ENCODE measurements at places on chromosomes 7 and 10.
A peak's percentile ranks its signal among the peaks of the same experiment; 100 is the strongest.

GRCh38 chr7:106313966-106314365, 29.2 kb upstream of the NAMPT start:
- no peak for DNase-seq

DNA sequence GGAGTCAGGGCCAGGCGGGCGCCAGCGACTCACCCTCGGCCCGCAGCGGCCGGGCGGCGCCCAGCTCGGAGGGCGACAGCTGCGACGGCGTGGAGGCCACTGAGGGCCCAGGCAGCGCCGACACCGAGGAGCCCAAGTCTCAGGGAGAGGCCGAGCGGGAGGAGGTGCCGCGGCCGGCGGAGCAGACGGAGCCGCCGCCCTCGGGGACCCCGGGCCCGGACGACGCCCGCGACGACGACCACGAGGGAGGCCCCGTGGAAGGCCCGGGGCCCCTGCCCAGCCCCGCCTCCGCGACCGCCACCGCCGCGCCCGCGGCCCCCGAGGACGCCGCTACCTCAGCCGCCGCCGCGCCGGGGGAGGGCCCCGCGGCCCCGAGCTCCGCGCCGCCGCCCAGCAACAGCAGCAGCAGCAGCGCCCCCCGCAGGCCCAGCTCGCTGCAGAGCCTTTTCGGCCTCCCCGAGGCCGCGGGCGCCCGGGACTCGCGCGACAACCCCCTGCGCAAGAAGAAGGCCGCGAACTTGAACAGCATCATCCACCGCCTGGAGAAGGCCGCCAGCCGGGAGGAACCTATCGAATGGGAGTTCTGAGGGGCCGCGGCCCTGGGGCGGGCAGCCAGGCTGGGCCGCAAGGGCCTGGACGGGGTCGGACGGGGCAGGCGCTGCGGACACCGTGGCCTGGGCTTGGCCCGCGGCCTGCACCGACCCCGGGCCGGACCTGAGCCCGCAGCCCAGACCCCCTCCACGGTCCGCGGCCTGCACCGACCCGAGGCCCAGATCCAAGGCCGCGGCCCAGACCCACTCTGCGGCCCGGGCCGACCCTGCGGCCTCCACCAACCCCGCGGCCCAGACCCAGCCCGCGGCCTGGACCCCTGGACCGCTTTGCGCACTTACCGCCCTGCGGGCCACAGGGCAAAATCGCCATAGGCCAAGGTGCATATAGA, 37.9 kb upstream of the SH2B2 start:
- DNase-seq = no peak

- no peak for DNase-seq
Observed at GRCh38 chr10:18414061-18414460, 237.3 kb downstream of the NSUN6 start.

- DNase-seq = peak; percentile 18
Observed at GRCh38 chr10:97771055-97771891, 526 bp downstream of the SFRP5 start.

- DNase-seq = peak; percentile 22
Observed at GRCh38 chr10:9018195-9019173, 964.0 kb downstream of the GATA3 start.
